Suprapubic skin (tissue), 4 donors: ENCODE measurements at places on chromosomes 5 and 9.

GRCh38 chr9:116313638-116314037, 160.0 kb downstream of the PAPPA start:
- DNase-seq = no peak

- DNase-seq = no peak
Measured at GRCh38 chr9:2876726-2877125, 32.8 kb upstream of the PUM3 start.

DNA sequence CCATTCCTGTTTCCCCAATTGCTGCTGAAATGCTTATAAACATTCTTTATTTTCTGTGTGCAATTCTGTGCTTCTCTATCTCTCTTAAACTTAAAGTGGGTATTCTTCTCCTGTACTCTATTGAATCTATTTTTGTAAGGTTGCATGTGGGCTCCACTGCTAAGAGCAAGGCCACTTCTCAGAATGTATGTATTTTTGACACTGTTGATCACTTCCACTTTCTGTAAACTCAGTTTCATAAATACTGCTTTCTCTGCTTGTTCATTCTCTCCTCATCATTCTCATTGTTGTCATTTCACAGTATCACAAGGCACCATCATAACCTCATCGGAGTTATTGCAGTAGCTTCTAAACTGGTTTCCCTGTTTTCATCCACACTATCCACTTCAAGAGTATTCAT, 483.0 kb upstream of the CDH18 start:
- DNase-seq = no peak

GRCh38 chr9:112553256-112553826, 66.7 kb downstream of the KIAA1958 start:
- no peak for DNase-seq

GRCh38 chr5:179912951-179913350, 5.3 kb upstream of the TBC1D9B start:
- DNase-seq = no peak

GRCh38 chr5:135208903-135209721, 175.1 kb upstream of the PITX1 start:
- peak; percentile 66 for DNase-seq

- no peak for DNase-seq
Measured at GRCh38 chr9:97484134-97484533, 17.3 kb upstream of the TMOD1 start.

GRCh38 chr9:33867747-33868439, 50.9 kb downstream of the UBE2R2 start:
- DNase-seq = peak; percentile 83

DNA sequence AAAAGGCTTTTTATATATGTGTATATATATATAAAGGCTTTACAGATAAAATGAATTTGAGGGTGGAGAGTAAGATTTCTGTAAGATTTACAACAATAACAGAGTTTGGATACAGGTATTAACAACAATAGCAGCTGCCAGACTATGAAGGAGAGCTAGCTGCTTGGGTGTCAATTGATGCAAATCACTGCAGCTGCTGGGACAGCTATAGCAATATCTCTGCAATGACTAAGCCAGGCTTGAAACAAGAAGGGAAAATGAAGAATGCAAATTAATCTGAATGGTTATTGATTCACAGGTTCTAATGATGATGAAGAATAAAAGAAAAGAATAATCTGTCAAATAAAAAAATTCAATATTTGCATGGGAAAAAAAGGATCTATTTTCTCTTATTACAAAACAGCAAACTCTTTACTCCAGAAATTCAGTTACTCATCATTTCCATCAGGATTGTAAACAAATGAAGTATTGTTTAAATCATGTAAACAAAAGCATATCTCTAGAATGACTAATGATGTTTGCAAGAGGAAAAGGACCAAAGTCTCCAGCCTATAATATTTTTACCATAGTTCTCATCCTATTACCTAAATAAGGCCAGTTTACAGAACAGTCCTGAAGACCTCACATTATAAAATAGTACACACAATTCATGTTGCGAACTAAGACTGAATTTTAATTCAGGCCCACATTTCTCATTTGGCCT, 219.0 kb downstream of the HTR1A start:
- no peak for DNase-seq

GRCh38 chr5:120843390-120843980, 379.4 kb downstream of the PRR16 start:
- no peak for DNase-seq

DNA sequence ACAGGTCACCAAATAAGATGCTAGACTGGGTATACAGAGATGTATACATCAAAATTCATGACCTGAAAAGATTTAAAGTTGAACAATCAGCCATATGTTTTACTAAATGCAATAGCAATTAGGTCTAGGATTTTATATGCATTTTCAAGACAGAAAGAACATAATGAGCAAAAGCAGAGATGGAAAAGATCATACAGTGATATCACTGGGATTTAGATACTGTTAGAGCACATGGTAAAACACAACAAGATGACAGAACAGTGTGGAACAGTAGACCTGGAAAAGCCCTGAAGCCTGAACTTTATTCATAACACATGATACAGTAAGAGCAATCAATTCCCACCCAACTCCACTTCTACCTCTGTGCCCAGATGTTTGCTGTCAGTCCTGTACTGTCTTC, 585.9 kb downstream of the PRR16 start:
- DNase-seq = no peak

- peak; percentile 88 for DNase-seq
Measured at GRCh38 chr5:150129813-150130492, 25.7 kb downstream of the PDGFRB start.

GRCh38 chr9:89319015-89319905, 960 bp downstream of the SECISBP2 start:
- no peak for DNase-seq

GRCh38 chr5:83848941-83849340, 128.3 kb upstream of the HAPLN1 start:
- DNase-seq = no peak

DNA sequence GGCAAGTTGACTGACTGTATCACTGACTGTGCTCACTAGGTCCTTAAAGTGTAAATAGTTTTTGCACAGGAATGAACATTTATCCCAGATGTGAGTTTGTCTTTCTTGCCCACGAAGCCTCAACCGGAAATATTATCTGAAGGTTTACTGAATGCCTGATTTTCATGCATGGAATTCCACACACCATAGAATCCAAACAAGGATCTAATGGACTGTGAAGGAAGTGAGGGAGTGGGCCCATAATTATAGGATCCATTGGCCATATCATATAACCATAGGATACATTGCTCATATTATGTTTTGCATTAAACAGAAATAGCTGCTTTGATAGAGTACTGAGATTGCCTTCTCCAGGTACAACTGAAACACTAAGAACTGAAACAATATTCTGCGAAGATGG, 1057.2 kb upstream of the EDIL3 start:
- DNase-seq = no peak

GRCh38 chr9:95147452-95148207, 169.9 kb downstream of the FANCC start:
- DNase-seq = no peak

DNA sequence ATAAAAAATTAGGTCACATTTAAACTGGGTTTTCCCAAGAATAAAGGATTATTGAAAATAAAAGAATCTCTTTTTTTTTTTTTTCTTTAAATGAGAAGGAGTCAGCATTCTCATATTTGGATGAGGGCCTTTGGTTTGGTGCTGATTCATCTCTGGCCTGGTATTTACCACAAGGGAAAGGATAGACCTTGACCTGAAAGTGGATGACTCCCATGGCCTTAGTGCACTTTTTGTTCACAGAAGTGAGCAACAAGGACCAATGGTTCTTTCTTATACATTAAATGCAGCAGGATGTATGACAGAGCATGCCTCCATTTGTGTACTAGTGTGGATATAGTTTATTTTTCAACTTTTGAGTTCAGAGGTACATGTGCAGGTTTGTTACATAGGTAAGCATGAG, 6.9 kb downstream of the YTHDC2 start:
- no peak for DNase-seq

GRCh38 chr5:173946323-173946722, 42.6 kb upstream of the C5orf47 start:
- no peak for DNase-seq

- no peak for DNase-seq
Measured at GRCh38 chr5:137753691-137754187, 424 bp downstream of the HNRNPA0 start.
